Activated T-cell treated with anti-CD3 and anti-CD28 coated beads, Interleukin-2, amount 50 U/mL, for 72 hours (primary cell): ENCODE measurements at places on chromosomes 1 and 21. TPM values are rescaled to one million over a fixed set of nuclear protein-coding genes. Genes with fewer than 3 reads are reported as not detected.

DNA sequence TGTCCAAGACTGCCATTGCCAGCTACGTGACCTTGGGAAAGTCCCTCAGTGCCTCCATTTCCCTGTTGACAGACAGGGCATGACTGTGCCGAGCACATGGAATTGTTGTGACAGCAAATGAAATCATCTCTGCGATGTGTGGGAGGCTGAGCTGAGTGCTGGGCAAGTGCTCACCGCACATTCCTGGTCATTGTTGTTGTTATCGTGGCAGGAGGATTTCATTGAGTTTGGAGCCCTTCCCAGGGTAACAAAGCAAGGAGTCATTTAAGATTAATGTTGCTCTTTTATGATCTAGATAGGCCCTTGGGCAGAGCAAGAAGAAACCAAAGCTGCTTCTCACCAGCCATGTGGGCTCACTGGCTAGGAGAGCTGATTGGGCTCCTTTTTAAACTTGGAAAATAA, 39.6 kb upstream of the ITPKB start:
- no peak for DNase-seq

- DNase-seq = no peak
Measured at GRCh38 chr1:12565966-12566352, 52.1 kb downstream of the DHRS3 start.

GRCh38 chr21:20997636-20998455, at the start of gene NCAM2:
Gene NCAM2 (plus strand): TSS chr21:20998409.
- peak; percentile 66 for DNase-seq

- DNase-seq = no peak
Measured at GRCh38 chr1:159829822-159830465, 3.3 kb downstream of the SLAMF8 start.

GRCh38 chr1:221739018-221739676, 2.7 kb downstream of the DUSP10 start:
- DNase-seq = no peak

- DNase-seq = no peak
Measured at GRCh38 chr1:239858057-239858456, 233.6 kb upstream of the FMN2 start.

DNA sequence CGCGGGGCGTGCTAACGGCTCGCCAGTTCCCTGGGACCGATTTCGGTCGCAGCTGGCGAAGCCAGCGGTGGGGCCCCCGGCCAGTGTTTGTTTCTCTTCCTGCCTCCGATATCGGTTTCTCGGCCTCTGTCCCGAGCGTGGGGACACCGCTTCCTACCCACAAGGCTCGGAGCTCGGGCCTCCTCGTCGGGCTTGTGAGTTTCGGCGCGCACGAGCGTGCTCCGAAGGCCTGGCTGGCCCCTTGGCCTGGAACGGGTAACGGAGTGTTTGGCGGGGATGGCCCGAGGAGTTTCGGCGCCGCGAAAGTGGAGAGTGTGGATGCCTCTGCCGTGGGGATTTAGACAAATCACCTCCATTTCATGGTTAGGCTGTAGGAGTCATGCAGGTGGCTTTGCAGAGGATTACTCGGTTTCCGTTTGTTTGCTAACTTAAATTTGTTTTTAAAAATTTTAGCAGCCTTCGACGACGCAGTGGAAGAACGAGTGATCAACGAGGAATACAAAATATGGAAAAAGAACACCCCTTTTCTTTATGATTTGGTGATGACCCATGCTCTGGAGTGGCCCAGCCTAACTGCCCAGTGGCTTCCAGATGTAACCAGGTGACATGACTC, 559 bp downstream of the RBBP4 start:
- DNase-seq = no peak

ASCL5 gene
- 0.22 TPM for total RNA-seq

MXRA8 gene
- total RNA-seq = 3.0 TPM

S100A1 gene
- not detected for total RNA-seq
